CD14-positive monocyte (primary cell): ENCODE measurements at places on chromosomes 4 and X. TPM values are rescaled to one million over a fixed set of nuclear protein-coding genes. Genes with fewer than 3 reads are reported as not detected.
A peak's percentile ranks its signal among the peaks of the same experiment; 100 is the strongest.

DNA sequence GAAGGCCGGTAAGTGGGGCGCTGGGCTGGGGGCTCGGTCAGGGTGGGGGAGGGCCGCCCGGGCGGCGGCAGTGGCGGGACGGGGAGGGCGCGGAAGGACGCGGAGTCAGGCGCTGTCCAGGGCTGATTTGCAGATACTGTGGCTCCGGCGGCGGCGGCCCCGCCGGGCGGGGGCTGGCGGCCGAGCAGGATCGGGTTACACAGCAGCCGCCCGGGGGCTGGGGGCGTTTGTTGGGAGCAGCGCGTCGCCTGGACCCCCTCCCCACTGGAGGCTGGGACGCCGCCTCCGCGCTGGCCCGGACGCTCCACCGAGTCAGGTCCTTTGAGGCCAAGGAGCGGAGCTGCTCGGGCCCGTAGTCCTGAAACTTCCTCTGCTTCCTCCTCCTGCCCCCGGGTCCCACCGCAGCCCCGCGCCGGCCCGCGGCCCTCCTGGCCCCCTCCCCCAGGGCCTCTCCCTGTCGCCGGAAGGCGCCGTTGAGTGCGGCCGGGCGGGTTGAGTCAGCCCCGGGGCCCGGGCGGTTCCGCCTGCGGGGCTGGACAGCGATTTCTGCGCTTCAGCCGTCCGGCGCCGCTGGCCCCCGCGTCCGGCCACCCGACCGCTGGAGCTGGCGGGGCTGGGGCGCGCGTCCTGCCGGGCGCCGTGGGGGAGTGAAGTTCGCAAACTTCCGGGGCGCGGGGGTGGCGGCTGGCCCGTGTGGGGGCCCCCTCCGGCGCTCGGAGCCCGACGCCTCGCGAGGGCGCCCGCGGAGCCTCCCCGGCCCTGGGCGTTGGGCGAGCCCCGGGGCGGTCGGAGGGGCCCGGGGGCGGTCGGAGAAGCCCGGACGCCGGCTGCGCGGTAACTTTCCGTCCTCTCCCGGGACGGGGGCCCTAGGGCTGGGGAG, 746 bp downstream of the REST start:
- DNase-seq, result peak; percentile 67
- H3K27ac ChIP-seq, result peak overlapping the region; percentile 94
- H3K4me3 ChIP-seq, result peak overlapping the region; percentile 95
- peaks cover 37% of the 10 kb centered on the region for H3K4me1 ChIP-seq
- no peaks in the 10 kb centered on the region for H3K36me3 ChIP-seq
- no peaks in the 10 kb centered on the region for H3K27me3 ChIP-seq

DNA sequence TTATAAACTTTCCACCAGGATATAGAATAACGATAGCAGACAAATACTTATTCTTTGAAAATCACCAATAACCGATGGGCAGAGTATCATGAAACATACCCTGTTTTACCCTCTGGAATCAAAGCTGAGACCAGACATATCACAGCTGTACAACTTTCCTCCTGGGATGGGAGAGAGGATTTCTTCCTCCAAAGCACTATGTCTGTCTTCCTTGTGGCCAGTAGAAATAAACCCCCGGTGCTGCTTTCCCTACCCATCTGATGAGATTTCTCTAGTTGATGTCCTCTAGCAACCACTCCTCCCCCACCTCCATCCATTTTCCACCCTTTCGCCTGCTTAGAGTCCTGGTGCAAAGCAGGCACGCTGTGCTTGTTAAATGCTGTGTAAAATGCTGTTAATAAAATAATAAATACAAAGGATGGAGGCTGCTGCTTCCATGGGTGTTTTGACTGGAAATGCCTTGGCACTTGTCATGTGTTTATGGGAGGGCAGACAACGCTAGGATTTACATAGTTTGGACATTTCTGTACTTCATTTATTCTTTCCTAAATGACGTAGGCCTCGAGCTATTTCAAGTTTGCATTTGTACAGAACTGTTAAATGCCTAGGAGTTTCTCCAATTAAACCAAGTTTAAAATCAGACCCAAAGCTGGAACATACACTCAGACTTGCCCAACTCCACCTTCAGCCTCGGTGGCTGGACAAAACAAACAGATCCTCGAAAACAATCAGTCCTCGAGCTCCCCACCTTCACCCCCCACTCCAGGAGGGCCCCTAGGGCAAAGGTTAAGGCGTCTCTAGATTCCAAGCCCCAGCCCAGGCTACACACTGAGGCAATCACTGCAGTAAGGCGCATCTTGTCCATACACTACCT, 10.1 kb downstream of the BCOR start:
- no peak overlapping the region for H3K4me3 ChIP-seq
- H3K27ac ChIP-seq, result no peak overlapping the region
- peaks cover 10% of the 10 kb centered on the region for H3K27me3 ChIP-seq

The SLC10A6 gene
- polyA plus RNA-seq, result not detected

The SSX2 gene
- polyA plus RNA-seq, result not detected

DNA sequence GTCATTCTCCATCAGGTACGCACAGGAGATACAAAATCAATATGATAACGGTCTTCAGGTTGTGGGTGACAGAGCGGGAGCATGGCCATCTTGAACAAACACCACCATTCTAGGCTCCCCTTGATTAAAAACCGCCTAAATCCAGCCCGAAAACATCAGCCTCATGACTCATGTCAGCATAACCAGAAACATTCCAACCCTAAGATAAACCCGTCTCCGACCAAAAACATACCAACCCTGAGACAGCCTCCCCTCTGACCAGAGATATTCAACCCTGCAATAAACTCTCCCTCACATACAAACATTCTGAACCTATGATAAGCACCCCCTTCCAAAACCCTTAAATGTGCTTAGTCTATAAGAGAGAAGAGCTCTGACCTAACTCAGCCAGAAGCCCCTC, 157.9 kb downstream of the DHRSX start:
- DNase-seq, result no peak
- H3K36me3 ChIP-seq, result peaks cover 6% of the 10 kb centered on the region
- H3K4me1 ChIP-seq, result peaks cover 8% of the 10 kb centered on the region
- no peak overlapping the region for H3K27ac ChIP-seq
- no peaks in the 10 kb centered on the region for H3K27me3 ChIP-seq
- no peak overlapping the region for H3K4me3 ChIP-seq

The PHKA1 gene
- polyA plus RNA-seq, result not detected
